WTC11 (cell line): ENCODE measurements at places on chromosomes 7 and 10.

GRCh38 chr7:43649755-43650274 lies 66.9 kb downstream of the STK17A start:
- DNase-seq, result no peak

DNA sequence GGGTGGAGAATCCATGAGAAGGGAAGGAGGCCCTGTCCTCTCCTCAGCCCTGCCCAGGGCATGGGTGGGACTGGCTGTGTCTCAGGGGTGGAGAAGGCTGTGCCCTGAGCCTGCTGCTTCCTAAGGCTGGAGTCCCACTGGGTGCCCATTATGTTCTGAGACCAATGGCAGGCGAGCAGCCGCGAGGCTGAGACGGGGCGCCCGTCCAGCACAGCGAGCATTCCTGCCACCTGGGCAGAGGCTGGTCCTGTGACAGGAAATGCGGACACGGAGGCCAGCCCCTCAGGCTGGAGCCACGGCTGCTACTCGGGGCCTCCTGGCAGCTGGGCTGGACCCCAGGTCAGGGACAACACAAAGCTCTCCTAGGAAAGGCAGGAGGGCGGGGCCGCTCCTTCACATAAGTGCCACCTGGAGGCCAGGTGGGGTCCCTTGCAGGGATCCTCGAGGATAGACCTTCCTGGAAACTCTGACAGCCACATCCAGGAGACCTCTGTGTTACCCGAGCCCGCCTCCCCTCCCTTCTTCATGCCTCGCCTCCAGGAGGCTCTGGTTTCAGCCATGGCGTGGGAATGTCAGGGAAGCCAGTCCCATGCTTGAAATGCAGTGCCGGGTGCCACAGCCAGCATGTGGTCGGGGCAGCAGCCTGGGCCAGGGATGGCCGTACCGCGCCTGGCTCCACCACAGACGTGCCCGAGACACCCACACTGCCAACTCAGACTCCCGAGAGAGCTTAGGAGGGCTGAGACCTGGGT lies 173.9 kb downstream of the USP6NL start:
- DNase-seq, result peak; percentile 62

DNA sequence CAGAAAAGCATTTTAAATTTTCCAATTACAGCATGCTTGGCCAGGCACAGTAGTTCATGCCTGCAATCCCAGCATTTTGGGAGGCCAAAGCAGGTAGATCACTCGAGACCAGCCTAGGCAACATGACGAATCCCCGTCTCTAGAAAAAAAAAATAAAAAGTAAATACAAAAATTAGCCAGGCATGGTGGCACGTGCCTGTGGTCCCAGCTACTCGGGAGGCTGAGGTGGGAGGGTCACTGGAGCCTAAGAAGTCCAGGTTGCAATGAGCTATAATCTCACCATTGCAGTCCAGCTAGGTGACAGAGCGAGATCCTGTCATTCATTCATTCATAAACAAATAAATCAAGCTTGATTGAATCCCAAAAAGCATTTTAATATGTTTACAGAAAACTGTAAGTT lies 234.9 kb downstream of the PARD3 start:
- DNase-seq, result no peak

DNA sequence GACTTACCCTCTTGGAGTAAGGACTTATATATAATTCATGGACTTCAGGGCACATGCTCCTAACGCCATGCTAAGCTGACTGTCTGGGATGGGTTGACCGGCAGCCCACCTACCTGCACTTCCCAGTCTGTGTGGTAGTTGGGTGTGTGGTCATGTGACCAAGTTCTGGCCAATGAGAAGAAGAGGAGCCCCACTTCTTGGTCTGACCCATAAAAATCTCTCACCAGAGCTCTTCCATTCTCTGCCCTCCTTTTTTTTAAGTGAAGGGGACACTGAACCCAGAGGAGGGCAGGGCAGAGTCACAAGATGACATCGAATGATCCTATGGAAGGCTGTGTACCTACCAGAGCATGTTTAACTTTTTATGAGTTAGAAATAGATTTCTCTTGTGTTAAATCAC lies 370.1 kb downstream of the FRMD4A start:
- DNase-seq, result no peak

- DNase-seq, result no peak
Observed at GRCh38 chr7:117218700-117219099, 104.2 kb downstream of the WNT2 start.

- no peak for DNase-seq
Observed at GRCh38 chr7:156684661-156685060, 44.1 kb downstream of the RNF32 start.

- DNase-seq, result no peak
Observed at GRCh38 chr10:28445516-28445915, 87.4 kb upstream of the WAC start.

- DNase-seq, result peak; percentile 27
Observed at GRCh38 chr7:130441408-130441869, 623 bp upstream of the CEP41 start.

DNA sequence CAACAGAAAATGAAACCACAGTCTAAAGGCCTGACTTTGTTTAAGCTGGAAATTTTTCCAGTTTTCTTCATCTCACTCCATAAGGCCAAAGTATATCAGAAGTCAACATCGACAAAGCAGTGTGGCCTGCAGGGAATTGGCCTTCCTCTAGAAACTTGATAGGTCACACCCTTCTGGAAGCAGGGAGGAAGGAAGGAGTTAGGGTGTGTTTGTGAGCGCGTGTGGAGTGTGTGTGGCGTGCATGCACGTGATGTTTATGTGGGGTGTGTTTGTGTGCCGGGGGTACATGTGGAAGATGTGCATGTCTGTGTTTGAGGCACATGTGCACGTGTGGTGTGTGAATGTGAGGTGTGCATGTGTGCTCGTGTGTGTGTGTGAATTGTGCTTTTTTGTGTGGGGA lies 28.6 kb downstream of the ZC3HAV1 start:
- DNase-seq, result no peak

DNA sequence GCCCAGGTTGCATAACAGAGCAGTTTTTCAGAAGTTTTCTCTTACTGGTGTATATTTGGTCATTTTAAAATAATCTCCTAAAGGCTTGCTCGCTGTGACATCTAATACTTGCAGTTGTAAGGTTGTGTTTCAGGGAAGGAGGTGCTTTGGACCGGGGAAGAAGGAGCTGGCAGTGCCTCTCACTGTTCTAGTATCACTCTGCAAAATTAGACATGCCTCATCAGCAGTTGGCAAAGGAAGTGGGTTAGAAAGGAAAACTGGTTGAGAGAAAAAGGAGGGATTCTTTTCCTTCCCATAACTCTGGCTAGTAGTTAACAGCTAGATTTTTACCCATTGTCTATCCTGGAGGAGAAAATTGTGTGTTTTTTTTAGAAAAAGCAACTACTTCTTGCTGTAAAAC lies 34.8 kb downstream of the CUL1 start:
- DNase-seq, result no peak

- DNase-seq, result no peak
Observed at GRCh38 chr7:154425271-154425670, 373.1 kb downstream of the DPP6 start.

- DNase-seq, result no peak
Observed at GRCh38 chr10:73586583-73586984, 4.6 kb downstream of the USP54 start.

- DNase-seq, result no peak
Observed at GRCh38 chr7:102410918-102411317, 14.8 kb downstream of the PRKRIP1 start.

DNA sequence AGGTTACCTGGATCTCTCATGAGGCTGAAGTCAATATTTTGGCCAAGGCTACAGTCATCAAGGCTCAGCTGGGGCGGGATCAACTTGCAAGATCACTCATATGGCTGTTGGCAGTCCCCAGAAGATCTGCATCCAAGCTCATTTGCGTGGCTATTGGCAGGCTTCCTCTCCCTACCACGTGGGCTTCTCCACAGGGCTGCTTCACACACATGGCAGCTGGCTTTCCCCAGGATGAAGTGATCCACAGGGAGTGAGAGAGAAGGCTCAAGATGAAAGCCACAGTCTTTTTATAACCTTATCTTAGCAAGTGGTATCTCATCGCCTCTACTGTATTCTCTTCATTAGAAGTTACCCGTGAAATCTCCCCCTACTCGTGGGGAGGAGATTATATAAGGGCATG lies 167.4 kb downstream of the TMEM26 start:
- DNase-seq, result no peak

DNA sequence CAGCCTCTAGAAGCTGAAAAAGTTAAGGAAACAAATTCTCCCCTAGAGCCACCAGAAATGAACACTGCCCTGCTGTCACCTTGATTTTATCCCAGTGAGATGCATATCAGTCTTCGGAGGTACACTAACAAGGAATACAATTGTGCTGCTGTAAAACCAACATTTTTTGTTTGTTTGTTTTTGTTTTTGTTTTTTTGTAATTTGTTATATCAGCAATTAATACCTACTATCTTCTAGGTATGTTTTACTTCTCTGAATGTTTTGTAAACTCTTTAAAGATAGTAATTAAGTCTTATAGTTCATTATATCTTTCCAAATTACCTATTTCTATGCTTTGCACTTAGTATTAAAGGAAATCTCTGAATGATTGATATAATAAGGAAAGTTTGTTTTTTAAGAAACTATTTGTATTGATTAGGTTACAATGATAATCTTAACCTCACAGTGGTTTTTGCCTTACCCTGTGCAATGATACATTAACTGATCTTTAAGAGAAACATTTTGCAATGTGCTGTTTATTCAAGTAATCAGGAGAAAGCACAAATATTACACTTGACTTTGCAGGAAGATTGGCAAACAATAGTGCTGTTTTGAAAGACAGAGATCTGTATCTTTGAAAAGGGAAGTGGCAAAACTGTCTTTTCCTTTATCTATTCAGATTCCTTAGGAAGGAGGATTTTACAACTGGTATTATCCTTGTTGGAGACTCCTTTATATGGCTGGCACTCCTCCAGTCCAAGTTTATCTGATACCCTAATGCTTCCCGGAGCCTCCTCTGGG lies 11.3 kb upstream of the HGF start:
- no peak for DNase-seq

DNA sequence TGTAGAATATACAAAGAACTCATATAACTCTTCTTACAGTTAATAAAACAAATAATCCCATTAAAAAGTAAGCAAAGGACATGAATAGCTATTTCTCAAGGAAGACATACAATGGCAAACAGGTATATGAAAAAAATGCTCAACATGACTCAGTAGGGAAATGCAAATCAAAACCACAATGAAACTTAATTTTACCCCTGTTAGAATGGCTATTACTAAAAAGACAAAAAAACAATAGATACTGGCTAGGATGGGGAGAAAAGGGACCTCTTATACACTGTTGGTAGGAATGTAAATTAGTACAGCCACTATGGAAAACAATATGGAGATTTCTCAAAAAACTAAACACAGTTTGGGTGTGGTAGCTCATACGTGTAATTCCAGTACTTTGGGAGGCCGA lies 37.8 kb downstream of the HERPUD2 start:
- DNase-seq, result no peak

- no peak for DNase-seq
Observed at GRCh38 chr10:114394531-114394930, 9.8 kb downstream of the AFAP1L2 start.

- DNase-seq, result peak; percentile 88
Observed at GRCh38 chr7:143008007-143008901, 18.7 kb downstream of the OR9A2 start.

- no peak for DNase-seq
Observed at GRCh38 chr10:112258407-112258806, 24.8 kb upstream of the TECTB start.

GRCh38 chr10:97726636-97727178 lies 10.2 kb upstream of the ZFYVE27 start:
- DNase-seq, result peak; percentile 61

GRCh38 chr7:133355325-133355708 lies 102.4 kb downstream of the EXOC4 start:
- no peak for DNase-seq

DNA sequence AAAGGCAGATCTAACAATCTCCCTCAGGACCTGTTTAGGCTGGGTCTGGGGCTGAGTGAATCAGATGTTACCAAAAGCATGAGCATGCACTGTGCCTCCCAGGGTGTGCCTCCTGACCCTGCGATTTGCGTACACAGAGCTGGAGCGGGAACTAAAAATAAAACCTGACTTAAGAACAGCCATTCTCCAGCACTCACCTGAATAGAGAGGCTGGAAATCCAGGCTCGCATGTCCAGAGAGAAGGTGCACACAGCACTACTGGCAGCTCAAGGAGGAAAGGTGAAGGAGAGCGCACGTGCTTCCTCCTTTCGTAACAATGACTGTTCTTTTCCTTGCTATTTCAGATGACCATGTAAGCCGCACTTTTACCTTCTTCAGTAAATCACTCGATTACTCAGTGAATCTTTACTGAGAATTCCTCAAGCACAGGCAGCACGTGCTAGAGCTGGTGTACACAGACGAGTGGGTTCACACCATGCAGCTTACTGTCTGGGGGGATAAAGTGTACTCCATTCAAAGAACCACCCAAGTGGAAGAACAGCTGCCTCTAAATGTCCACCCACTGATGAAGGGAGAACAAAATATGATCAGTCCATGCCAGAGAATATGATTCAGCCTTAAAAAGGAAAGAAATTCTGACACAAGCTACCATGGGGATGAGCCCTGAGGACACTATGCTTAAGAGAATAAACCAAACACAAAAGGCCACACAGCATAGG lies 45.6 kb downstream of the SFMBT2 start:
- no peak for DNase-seq

DNA sequence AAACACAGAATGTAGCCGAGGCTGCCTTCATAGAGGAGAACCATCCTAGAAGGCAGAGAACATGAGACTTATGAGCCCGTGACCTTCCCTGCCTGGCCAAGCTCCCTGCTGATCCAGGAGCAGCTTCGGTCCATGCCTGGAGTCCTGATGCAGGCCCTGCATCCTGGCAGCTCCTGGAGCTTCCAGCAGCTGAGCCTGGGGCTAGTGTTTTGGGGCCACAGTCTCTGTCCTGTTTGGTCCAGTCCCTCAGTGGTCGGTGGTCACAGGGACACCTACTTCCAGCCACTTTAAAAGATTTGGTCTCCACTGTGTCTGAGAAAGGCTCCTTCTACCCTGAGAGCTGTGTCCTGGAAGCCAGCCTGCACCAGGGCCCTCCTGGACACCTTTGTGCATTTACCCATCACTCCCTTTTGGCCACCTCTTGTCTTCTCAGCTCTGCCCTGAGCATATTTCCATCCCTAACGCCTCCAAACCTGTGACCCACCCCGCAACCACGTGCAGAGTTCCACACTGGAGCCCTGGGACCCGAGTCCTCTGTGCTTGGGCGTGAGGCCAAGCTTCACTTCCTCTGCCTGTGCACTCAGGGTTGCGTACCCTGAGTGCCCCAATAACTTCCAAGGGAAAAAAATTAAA lies 315.2 kb upstream of the ZNF32 start:
- no peak for DNase-seq

DNA sequence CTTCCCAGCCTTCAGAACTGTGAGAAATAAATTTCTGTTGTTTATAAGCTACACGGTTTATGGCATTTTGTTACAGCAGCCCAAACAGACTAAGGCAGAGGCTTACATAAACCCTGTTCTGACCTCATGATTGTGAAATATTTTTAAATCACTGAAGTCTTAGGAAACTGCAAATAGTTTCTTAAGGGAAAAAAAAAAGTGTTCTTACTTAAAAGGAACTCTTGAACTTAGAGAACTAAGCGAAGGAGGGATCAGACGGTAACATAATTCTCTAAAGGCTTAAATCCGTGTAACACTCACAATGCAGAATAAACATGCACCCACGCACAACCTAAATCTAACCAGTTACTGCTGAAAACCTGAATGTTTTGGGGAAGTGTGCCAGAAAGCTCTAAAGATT lies 749.1 kb upstream of the LRRTM3 start:
- DNase-seq, result no peak
